EL (cell line): ENCODE measurements at places on chromosomes 5 and 9.

DNA sequence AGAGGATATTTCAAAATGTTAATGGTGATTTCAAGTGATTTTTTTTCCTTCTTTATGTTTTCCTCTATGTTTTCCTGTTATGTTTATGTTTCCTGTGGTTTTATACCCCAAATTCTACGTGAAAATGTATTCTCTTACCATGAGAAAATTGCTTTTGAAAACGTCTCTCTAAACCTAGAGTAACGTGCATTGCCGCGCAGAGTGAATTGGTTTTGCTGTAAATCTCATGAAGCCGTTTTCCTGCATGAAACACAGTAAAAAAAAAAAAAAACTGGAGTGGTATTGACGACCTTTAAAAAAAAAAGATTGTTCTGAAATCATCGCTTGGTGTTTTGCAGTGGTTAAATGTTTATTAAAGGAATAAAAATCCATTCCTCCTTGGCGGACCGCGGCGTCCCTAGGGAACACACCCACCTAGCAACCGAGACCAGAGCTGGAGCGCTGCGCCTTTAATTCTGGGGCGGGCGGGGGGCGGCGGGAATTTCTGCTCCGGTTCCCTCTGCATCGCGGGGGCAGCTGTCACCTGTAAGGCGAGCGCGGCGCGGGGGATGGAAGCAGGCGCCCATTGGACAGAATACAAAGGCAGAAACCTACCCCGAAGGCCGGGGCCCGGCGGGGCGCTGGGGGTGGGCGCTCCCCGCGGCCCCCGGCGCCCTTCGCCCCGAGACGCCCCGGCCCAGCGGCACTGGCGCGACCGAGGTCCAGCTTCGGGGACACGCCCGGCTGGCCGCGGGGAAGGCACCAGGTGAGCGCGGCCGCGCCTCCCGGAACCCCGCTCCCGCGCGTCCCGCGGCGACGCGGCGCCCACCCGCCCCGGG lies at the start of gene SOWAHA:
SOWAHA (plus strand) TSS at position 522 of the 818 bp plus-strand sequence. CDS start 320 bp downstream, outside the sequence.
- DNase-seq = no peak

- DNase-seq = no peak
Measured at GRCh38 chr5:81297531-81297930, 3.9 kb upstream of the ZCCHC9 start.

DNA sequence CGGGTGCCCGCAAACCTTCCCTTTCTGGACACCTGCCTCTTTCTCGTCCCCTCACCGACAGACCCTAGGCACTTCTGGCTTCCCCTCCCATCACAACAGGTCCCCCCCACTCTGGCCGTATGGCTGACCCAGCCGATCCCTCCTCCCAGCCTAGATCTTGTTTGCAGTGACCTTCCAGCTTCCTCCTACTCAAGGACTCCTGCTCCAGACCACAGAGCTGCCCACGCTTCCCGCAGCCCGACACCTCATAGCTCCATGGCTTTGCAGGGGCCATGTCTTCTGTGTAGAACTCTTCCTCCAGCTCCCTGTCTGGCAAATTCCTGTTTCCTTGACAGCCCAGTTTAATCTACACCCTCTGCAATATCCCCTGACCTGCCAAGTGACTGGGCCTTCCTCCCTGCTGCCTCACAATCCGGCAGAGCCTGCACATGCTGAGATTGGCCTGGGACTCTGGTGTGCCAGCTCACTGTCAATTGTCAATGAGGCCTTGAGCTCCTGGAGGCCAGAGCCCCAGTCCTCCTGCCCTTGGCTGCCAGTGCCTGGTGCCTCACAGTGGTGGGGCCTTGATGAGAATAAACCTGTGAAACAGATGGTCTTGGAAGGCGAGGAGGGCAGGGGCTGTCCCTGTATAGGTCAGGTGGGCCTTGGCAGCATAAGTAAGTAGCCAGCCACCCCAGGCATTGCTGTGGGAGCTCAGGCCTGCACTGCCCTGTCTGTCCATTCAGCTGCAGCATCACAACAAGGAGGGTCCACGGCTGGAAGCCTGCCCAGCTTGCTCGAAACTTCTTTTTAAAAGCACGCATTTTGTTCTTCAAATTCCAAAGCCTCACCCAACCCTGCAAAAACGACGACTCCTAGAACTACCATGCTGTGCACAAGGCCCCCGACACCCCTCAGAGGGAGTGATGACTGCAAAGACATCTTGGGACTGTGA lies 50.5 kb downstream of the GADD45G start:
- DNase-seq = no peak

- no peak for DNase-seq
Measured at GRCh38 chr9:134863306-134863902, 17.2 kb upstream of the FCN2 start.

- DNase-seq = no peak
Measured at GRCh38 chr5:67318746-67319145, 122.1 kb upstream of the CD180 start.

GRCh38 chr9:89984214-89984613 lies 379.4 kb downstream of the GADD45G start:
- DNase-seq = no peak

GRCh38 chr5:153546566-153546965 lies 56.1 kb downstream of the GRIA1 start:
- DNase-seq = peak; percentile 68

DNA sequence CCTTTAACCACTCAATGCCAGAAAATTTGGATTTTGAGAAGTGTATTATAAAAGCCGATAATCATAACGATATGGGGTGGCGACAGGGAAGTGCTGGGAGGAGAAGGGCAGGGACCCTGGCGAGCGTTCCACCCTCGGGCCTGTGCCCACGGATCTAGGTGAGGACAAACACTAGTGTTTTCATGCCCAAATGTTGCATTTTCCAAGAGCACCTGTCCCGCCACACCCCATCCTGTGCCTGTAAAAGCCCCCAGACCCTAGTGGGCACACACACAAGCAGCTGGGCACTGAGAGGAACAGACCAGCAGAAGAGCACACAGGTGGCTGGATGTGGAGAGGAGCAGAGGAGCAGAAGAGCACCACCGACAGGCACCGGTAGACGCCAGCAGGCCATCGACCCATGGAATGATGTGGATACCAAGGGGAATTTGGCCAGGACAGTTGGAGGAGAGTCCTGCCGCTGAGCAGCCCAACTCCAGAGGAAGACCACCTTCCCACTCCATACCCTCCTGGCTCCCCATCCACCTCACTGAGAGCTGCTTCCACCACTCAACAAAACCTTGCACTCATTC lies 315.0 kb downstream of the EDIL3 start:
- DNase-seq = no peak

DNA sequence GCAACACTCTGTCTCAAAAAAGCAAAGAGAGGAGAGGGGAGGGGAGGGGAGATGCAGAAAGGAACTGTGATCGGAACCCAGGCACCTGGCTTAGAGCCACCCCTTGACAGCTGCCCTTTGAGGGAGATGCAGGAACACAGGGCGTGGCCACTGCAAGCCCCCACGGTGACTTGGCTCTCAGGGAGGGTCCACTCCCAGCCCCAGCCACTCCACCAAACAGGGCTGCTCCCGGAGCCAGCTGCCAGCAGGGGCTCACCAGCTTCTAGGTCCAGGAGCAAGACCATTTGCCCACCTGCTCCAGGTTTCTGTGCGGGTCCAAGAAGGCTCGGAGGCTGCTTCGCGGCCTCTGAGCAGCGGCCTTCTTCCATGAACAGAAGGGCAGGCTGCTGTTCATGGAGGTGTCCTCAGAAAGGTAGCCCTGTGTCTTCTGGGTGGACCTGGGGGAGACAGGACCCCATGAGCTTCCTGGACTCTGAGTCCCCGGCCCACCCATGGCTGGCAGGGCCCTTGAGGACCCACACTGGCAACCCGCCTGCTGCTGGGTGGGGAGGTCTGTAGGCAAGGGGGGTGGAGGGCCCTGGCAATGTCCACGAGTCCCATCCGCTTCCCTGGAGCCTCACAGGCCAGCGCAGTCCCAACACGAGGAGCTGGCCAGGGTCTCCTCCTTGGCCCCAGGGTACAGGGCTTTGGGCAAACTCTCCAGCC lies 7.9 kb downstream of the C9orf50 start:
- no peak for DNase-seq

- peak; percentile 62 for DNase-seq
Measured at GRCh38 chr9:86945728-86946200, 1.5 kb downstream of the GAS1 start.

GRCh38 chr5:53430618-53431252 lies 49.7 kb upstream of the FST start:
- DNase-seq = peak; percentile 80

DNA sequence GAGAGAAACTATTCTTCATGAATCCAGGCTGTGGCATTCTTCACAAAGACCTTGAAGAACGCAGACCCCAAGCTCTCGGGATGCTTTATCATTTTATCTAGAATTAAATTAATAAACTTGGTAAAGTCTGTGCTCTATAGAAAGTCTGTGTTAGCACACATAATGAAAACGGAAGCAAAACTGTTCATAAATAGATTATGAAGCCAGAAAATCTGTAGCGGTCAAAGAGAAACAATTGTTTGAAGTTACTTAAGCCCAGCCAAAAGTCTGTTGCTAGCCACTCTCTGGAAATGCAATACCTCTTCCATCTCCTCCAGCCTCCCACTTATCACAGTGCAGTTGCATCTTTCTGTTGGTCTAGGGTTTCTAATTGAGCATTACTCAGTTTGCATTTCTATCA lies 375.9 kb downstream of the KIF4B start:
- no peak for DNase-seq

GRCh38 chr5:150436141-150436680 lies 13.3 kb downstream of the RPS14 start:
- peak; percentile 88 for DNase-seq

DNA sequence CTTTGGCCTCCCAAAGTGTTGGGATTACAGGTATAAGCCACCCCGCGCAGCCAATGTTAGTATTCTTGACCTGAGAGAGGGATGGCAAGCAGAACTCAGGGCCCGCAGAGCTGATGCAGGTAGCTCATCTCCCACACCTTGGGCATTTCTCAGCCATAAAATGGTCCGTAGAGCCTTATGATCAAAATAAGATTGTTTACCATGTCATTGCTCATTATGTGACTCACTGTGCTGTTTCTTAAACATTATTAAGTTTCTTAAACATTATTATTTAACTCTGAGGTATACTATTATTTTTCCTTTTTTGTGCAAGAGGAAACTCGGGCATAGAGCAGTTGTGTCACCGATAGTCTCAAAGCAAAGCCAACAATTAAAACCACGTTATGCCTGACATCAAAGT lies 42.4 kb upstream of the POU4F3 start:
- DNase-seq = no peak

GRCh38 chr5:57784121-57784520 lies 301.5 kb upstream of the ACTBL2 start:
- DNase-seq = peak; percentile 38

DNA sequence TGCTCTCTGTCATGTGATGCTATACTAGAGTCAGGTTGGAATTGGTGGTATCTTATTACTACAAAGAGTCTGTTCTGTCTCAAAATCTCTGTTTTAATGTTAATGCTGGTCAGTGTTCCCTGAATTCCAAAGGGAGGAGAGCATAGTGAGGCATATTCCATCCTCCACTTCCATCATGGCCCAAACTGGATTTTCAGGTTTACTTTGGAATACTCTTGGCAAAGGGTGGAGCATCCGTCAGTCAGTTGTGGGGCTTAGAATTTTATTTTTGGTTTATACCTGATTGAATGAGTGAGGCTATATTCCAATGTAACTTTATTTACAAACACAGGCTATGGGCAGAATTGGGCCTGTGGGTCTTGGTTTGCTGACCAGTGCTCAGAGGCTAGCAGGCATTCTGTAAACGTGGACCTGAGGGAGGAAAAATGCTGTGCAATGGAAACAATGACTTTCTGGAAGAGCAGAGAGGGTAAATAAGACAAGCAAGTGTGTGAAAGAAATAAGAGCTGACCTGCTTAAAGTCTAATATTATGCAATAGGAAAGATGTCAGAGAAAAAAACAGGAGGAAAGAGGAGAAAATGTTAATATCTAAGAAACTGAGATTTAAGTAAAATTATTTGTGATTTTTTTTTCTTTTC lies 106.2 kb upstream of the CLINT1 start:
- DNase-seq = no peak

DNA sequence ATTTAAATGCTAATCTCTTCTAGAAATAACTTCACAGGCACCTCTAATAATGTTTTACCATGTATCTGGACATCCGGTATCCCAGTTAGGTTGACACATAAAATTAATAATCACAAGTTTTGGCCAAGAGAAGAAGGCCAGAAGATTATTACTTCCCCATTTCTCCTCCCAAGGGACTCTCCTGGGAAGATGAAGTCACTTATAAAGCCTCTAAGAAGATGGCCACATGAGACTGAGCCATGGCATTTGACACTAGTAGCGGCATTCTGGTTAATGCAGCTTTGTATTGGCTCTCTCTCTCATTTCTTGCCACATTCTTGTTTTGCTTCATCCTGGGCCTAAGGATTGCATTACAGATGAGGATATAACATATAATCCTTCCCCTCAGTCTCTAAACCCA lies 34.5 kb upstream of the RASA1 start:
- no peak for DNase-seq

- no peak for DNase-seq
Measured at GRCh38 chr9:108933231-108933717, 650 bp downstream of the ELP1 start.

GRCh38 chr9:68905129-68905528 lies 108.8 kb downstream of the PRKACG start:
- DNase-seq = no peak

DNA sequence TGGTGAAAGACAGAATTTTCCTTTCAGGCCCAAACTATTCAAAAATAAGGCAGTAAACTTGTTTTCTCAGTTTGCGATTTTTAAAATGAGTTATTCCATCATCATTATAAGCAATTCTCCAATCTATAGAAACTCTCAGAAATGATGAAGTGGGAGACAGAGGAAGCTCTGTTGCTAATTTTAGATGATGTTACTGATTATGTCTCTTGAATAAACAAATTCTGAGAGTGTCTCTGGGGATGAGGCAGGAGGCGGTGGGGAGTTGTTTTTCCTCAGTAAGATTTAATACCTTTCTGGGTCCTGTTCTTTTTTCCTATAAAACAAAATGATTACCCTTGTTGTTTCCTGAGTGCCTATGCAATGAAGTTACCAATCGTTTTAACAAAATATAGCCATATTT lies 43.9 kb upstream of the TEX48 start:
- no peak for DNase-seq

DNA sequence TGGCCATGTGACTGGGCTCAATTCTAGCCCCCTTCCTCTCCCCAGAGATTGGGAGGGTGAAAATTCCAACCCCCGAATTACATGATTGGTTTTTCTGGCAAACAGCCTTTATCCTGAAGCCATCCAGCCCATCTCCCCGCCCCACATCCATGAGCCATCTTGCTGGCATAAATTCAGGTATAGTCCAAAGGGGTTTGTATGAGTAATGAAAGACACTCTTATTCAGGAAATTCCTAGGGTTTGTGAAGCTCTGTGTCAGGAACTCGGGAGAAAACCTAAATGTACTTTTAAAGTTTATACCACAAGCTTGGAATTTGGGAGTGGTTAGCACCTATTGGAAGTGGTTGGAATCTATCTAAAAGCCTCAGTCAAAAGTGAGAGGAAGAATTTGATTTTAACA lies 80.6 kb upstream of the SIMC1 start:
- peak; percentile 54 for DNase-seq

- peak; percentile 19 for DNase-seq
Measured at GRCh38 chr5:180860273-180860886, 696 bp downstream of the ZFP62 start.

- peak; percentile 94 for DNase-seq
Measured at GRCh38 chr5:34674187-34674586, 18.1 kb downstream of the RAI14 start.

GRCh38 chr5:136729901-136730355 lies 364.6 kb upstream of the TRPC7 start:
- DNase-seq = peak; percentile 92
